ENCODE measurements at places on chromosomes 1 and 21.

GRCh38 chr1:203807196-203807595, 11.8 kb downstream of the ZBED6 start:
- DNase-seq: no peak

DNA sequence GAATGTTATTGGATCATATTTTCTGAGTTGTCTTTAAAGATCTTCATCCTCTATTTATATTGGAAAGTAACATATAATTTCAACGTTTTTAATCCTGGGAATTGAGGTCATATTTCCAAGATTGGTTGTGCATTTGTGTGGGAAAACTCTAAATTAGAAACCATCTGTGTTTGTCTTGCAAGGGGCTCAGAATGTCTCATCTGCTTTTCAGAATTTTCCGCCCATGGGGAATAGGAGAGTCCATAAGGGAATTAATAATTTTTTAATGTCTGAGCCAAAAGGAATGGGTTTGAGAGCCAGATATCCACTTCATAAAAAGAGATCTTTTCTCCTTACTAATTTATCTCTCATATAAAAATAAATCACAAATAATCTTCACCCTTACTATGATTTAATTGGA, 84.8 kb upstream of the MAP1LC3C start:
- DNase-seq: no peak

DNA sequence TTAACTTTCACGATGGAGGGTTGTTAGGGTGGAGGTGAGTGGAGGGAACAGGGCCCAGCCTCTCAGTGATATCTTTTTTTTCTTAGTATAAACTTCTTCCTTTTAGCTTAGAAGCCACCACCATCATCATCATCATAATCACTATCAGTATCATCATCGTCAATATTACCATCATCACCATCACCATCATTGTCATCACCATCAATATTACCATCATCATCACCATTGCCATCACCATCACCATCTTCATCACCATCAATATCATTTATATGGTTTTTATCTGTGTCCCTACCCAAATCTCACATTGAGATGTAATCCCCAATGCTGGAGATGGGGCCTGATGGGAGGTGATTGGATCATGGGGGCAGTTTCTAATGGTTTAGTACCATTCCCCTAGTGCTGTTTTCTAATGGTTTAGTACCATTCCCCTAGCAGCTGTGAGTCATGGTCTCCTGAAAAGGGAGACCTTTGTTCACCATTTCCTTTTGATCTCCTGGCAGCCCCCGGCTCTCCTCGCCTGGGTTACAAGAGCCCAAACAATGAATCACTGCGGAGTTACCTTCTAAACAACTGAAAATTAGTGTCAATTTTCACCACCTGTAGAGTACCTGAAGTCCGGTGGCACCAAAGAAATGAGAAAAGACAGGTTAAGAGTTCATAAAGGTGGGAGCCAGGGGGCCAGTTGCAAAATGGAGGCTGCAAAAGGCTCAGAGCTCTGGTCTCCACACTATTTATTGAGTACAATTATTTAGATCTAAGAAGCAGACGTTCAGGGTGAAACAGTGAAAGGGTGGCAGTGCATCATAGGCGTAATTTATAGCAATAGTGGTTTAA, 3.1 kb upstream of the PLA2G2E start:
- no peak for DNase-seq

GRCh38 chr1:156833603-156834002, 17.0 kb upstream of the SH2D2A start:
- no peak for DNase-seq

- no peak for DNase-seq
Measured at GRCh38 chr1:170218257-170218650, 72.5 kb downstream of the NTMT2 start.

GRCh38 chr1:46817814-46818213, 19.0 kb downstream of the CYP4B1 start:
- DNase-seq: no peak

- no peak for DNase-seq
Measured at GRCh38 chr1:184649451-184649888, 105.2 kb downstream of the EDEM3 start.

DNA sequence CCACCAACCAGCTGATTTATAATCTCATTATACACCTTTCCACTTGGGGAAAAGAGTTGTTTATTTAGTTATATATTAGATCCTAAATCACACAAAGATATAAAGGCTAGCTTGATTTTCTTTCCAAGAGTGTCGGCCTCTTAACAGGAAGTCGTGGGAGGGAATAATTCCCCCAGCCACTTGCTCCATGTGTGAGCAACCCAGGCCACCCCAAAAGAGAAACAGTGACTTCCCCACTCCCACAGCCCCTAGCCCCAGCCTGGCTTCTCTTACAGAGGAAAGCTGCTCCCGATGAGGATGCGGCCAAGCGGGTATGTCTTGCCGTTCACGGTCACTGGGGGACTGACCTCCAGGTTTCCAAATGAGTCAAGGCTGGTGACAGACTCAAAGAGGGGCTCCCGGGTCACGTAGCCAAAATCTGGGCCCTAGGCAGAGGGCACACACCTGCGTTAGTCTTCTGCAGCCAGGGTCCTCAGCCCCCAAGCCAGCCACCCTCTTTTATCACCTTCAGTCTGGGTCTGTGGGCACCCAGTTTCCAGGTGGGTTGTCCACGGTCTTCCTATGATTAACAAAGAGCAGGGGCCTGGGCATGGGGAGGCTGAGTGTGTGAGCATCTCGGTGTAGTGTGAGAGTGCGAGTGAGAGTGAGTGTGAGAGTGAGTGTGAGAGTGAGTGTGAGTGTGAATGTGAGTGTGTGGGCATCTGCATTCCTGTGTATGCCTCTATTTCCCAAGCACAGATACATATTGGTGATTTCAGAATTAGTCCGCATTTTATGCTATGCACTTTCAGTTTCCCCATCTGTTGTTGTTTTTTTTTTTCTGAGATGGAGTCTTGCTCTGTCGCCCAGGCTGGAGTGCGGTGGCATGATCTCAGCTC, 25.4 kb upstream of the SDHB start:
- no peak for DNase-seq

DNA sequence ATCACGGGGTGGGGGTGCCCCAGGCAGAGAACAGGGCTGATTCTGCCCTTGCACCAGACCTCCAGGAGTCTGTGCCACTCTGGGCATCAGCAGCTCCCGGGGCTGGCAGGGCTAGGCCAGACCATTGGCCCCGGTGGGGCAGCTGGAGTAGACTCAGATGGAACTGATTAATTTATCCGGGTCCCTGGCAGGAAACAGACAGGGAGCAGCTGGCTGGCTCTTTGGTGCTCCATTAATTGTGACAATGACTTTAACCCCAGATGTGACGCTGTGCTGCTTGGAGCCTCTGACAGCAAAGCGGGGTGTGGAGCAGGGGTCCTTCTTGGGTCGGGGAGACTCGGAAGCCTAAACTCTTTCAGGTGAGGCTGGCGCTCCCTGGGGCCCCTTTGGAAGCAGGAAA, 9.5 kb downstream of the EPHA8 start:
- no peak for DNase-seq

GRCh38 chr1:15027515-15027986, 126.0 kb upstream of the TMEM51 start:
- DNase-seq: no peak

DNA sequence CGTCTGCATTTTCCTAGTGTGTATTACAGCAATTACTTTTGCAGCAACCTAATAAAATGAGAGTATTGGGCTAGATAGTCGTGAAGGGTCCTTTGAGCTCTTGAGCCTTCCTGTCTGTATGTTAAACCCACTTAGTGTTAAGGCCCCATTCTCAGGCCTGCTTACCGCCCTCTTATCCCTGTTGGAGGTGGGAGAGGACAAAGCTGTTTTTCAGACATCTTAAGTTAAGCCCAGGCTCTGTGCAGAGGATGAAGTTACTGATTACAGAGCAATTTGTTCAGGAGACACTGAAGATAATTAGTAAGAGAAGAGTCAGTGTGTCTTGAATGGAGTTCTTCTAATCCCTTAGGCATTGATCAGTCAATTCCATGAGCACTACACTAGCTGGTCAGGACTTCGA, 114.6 kb downstream of the UCK2 start:
- no peak for DNase-seq

- no peak for DNase-seq
Measured at GRCh38 chr1:37476460-37477197, 2.2 kb downstream of the ZC3H12A start.

GRCh38 chr1:154616659-154617345, 8.8 kb upstream of the ADAR start:
- DNase-seq: no peak

GRCh38 chr1:101139821-101140718, 96.7 kb upstream of the S1PR1 start:
- no peak for DNase-seq

- DNase-seq: no peak
Measured at GRCh38 chr1:214688891-214689290, 85.9 kb downstream of the CENPF start.

GRCh38 chr1:110551278-110551809, 32.4 kb upstream of the KCNA10 start:
- DNase-seq: no peak

DNA sequence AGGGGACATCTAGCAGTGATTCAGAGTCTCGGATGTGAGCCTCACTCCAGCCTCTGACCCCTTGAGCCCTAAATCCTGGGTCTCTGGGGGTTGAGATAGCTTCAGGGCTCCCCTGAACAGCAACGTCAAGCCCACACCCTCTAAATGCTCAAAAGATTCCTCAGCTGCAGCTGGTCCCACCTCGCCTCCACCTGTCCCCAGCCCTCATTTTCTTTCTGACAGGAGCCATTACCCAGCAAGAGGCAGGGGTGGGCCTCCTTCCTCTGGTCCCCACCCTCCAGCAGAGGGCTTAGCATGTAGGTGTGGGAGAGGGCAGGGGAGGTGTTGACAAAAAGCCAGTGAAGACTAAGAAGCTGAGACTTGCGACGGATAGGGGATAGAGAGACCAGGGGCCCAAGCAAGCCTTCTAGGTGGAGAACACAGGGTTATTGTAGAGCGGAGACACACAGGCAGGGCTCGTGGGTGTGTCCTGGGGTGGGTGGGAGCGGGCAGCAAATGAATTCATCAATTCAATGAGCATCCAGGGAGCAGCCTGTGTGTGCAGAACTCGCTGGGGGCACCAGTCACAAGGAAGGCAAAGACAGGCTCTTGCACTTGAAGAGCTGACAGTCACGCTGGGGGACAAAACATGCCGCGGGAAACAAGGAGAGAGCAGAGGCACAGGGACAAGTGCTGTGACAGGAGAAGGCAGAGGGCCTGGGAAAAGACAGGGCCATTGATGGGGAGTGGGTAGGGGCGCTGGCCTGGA, 48.9 kb upstream of the GOLT1A start:
- DNase-seq: no peak

DNA sequence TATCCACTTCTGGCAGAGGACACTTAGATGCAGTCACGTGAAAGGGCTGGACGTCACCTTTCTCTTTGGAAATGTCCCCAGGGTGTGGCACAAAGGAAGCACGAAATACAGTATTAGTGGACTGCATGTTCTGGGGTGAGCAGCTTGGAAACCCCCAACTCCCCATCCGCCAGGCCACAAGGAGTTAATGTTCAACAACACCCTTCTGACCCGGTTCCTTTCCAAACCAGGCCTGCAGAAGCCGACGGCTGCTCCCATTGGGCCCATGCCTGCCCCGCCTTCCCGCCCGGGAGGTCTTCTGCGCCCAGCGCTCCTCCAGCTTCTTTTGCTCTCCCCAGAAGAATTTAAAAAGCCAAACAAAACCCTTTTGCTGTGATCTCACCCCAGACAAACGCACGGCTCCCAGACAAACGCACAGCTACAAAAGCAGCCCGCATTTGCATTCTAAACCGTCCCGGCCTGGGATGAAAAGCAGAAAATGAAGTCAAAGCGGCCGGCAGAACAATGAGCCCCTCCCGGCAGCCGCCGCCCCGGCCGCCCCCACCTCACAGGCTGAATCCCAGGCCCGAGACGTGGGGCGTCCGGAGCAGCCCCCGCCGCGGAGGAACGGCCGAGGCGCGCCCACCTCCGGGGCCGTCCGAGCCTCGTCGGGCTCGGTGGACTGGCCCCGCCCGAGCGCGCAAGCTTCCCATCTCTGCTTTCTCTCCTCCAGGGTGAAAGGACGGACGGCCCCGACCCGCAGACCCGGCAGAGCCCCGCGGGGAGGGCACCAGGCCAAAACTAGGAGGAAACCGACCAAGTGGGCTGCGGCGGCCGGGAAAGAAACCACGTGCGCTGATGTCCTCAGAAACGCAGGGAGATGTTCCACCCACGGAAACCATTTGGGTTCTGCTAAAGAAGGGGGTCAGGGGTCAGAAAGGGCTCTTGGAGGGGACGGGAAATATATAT, 101.9 kb downstream of the PLPP3 start:
- DNase-seq: no peak

DNA sequence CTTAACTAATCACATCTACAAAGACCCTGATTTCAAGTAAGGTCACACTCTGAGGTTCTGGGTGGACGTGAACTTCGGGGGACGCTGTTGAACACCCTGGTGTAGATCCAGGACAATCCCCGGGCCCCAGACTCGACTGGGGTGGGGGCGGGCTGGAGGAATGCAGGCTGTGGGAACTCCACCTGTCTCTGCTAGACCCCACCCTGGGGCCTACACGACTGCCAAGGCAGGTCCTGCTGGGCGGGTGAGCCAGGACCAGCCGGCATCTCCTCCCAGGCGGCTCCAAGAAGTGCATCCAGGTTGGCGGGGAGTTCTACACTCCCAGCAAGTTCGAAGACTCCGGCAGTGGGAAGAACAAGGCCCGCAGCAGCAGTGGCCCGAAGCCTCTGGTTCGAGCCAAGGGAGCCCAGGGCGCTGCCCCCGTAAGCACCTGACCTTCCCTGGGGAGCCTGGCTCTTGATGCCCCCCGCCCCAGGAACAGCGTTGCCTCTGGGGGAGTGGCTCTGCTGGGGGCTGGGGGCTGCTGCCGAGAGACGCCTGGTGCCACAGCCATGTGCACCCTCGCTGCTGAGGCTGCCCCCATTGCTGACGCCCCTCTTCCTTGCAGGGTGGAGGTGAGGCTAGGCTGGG, 3.8 kb downstream of the AIRE start:
- no peak for DNase-seq

- DNase-seq: no peak
Measured at GRCh38 chr1:43857163-43857562, 76.4 kb upstream of the ARTN start.

DNA sequence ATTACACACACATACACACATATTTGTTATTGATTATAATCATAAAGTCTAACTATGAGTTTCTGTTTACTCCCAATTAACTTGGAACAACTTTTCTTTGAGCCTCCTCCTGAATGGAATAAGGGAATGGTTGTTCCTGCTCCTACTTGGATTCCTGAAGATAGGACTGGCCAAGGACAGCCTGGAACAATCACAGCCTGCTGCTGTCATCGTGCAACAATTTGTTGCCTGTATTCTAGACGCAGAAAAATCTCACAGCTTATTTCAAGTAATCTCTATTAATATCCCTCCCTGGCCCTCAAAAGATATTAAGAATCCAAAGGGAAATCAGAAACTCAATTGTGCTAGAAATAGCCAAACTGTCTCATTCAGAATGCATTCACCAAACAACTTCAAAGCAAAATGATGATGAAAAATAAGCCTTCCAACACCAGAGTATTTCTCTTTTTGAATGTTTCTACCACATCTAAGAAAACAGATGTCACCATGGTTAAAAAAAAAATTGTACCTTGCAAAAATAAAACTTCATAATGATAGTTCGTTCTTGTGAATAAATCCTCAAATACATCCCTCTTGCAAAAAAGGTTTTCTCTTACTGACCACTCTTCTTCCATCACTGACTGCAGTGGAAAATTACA, 30.9 kb downstream of the RCAN1 start:
- DNase-seq: no peak

GRCh38 chr1:206736878-206737728, 33.5 kb upstream of the IL19 start:
- DNase-seq: no peak

Data from esophagus squamous epithelium (tissue), 5 donors.